Stimulated activated CD8-positive, alpha-beta memory T cell treated with anti-CD3 and anti-CD28 coated beads, Interleukin-4, amount 100 ng/mL, for 4 hours (primary cell): ENCODE measurements at places on chromosomes 5 and 9.
A peak's percentile ranks its signal among the peaks of the same experiment; 100 is the strongest.

DNA sequence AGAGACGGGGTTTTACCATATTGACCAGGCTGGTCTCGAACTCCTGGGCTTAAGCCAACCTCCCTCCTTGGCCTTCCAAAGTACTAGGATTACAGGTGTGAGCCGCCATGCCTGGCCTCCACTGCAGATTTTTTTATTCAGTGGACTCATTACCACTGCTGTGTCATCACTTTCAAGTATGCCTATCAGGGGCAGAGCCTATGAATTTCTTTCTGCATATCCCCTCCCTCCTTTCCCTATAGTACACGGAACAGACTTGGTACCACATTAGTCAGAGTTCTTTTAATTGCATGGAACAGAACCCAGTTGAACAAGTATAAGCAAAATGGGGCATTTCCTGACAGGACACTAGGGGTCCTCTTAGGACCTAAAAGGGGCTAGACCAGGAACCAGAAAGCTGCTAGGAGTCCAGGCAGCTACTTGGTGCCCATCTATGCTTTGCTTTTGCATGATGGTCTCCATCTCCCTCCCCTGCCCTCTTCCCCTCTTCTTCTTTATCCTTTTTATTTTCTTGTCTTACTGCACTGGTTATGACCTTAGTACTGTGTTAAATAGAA lies 5.8 kb downstream of the BSPRY start:
- no peak for DNase-seq

DNA sequence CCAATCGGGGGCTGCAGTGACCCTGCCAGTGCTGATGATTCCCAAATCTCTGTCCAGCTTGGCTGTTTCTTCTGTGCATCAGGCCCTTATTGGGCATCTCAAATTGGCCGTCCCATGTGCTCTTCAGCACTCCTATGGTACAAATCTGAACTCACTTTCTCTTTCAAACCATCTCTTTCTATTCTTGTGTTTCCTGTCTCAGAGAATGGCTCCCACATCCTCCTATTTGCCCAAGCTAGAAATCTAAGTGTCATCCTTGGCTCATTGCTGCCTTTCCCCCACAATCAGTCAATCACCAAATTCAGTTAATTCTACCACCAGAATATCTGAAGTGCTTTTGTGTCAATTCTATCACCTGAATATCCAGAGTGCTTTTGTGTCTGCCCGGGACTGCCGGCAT lies 336.6 kb downstream of the CWC27 start:
- DNase-seq, result no peak

- no peak for DNase-seq
Observed at GRCh38 chr5:73726071-73726470, 100.1 kb downstream of the ARHGEF28 start.

DNA sequence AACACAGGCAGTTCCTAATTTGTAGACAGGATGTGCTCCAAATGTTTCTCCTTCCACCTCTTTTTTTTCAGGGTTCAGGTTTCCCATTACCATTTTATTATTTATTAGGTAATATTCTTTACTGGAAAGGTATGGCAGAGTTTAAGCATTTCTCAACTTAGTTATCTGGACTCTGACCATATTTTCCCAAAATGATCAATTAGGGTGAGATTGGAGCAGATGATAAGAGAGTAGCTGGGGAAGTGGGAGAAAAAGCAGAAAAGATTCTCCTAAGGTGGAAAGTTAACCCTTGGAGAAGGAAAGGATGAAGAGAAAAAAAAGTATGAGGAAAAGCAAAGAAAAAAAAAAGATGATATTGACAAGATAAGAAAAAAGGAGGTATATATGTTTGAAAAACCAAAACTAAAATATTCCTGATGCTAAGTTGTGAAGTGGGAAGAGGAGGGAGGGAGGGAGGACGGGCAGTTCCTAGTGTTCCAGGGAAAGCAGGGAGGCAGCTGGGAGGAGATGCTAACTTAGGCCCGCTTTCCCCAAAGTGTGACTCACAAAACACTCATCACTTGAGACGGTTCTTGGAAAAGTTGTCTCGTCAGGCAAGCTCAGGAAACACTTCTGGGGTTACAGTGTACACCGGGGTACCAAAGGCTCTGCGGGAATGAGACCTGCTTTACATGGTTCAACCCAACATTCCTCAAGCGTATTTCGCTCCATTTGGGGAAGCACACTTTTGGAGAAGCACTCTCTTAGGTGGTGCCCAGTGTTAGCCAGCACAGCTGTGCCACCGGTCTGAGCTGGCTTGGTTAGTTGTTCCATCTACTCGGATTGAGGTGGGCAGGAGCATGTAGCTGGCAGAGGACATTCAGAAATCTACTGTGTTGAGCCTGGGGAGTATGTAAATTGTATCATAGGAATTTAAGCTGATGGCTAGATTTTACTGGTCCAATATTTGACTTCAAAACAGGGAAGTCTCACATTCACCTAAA lies 35.1 kb downstream of the B4GALT1 start:
- DNase-seq, result no peak

GRCh38 chr9:133959171-133959570 lies 33.0 kb downstream of the VAV2 start:
- DNase-seq, result no peak

GRCh38 chr9:130186051-130186450 lies 13.8 kb downstream of the NCS1 start:
- no peak for DNase-seq

DNA sequence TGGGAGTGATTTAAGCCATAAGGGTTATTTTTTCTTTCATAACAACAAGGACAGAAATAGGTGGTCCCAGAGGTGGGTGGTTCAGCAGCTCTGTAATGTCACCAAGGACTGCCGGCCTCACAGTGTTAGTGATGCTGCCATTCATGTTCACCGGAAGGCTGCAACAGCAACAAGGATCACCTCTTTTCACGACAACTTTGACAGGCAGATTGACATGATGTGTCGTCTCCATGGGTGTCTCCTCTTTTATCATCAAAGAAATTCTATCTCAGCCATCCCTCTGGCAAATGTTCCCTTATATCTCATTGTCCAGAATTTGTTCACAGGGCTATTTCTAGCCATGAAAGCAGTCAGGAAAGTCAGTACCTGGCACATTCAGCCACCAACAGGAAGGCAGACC lies 231.5 kb downstream of the SH3GL2 start:
- DNase-seq, result no peak

- DNase-seq, result no peak
Observed at GRCh38 chr5:160692271-160692670, 159.7 kb downstream of the ATP10B start.

DNA sequence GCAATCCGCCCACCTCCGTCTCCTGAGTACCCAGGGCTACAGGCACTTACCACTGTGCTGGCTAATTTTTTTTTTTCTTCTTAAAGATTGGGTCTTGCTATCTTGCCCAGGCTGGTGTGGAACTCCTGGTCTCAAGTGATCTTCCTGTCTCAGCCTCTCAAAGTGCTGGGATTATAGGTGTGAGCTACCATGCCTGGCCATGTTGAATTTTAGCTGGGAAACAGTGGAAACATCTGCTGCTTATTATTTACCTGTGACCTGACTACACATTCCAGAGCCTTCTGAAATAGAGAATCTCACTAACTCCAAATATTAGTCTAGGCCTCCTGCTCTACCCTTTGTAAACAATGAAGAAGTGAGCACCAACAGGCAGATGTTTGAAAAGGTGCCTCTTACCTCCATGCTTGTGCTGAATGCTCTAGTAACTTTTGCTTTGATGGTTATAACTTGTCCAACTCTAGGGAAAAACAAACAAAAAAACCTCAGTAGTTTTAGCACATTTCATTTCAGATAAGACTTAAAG lies 22.5 kb downstream of the ACOT12 start:
- no peak for DNase-seq

DNA sequence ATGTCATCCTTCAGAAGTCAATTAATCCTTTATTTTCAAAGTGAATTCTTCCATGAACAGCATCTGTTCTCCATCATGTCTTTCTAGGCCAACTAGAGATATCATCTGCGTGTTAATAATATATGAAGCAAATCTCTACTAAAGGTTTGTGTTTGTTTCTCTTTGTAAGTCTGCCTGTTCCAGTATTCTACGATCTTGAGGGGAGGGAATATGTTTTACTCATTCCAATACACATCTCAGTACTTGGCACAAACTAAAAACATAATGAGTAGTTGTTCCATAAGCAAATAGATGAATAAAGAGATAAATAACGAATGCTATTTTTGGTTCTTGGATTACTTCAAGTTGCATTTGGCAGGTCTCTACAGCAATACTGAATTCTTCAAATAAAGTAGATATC lies 470.7 kb upstream of the GRIN3A start:
- no peak for DNase-seq

GRCh38 chr5:43037636-43038495 lies 2.3 kb downstream of the ANXA2R start:
- no peak for DNase-seq

- DNase-seq, result no peak
Observed at GRCh38 chr5:77973253-77973609, 197.1 kb upstream of the TBCA start.

DNA sequence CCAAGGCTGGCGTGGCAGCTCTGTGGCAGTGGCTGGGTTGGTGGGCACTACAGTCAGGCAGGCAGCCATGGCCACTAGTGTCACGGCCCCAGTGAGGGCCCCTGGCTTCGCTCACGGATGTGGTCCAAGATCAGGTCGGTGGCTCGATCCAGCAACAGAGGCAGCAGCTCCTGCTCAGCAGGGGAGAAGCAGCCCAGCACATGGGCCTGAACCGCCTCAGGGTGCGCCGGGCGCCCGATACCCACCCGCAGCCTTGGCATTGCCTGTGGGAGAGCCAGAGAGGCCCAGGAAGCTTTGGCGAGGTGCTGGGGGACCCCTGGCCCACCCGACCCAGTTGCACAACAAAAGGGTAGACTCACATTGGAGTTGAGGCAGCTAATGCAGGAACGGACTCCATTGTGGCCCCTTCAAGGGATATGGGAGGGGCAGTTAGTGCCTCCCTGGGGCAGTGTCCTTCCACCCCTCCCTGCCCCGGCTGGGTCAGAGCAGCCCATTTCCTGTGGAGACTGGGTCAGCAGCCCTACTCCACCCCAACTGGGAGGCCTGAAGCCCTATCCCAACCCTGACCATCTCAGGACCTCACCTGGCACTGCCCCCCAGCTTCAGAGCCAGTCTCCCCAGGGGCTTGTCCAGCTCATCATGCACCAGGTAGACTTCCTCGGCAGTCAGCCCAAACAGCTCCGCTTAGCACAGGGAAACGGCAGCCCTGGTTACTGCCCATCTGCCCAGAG lies 1.3 kb downstream of the PTRH1 start:
- DNase-seq, result no peak

GRCh38 chr9:33372900-33373299 lies 29.5 kb downstream of the AQP7 start:
- DNase-seq, result no peak

GRCh38 chr5:67536866-67537265 lies 340.3 kb upstream of the CD180 start:
- no peak for DNase-seq

DNA sequence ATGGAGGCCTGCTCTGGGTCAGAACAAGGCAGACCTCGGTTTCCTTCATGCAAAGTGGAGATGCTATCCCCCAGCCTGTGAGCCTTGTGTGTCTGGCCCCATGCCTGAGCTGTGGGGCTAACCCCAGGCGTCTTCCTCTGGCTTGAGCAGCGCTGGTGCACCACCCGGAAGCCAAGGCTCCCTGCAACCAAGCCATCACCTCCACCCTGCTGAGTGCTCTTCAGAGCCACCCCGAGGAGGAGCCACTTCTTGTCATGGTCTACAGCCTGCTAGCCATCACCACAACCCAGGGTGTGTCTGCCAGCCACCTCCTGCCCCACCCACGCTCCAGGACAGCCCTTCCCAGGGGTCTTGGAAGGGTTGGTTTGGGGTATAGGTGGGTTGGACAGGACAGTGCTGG lies 16.2 kb downstream of the REXO4 start:
- no peak for DNase-seq

GRCh38 chr9:123217128-123217654 lies 51.2 kb downstream of the STRBP start:
- DNase-seq, result no peak

- no peak for DNase-seq
Observed at GRCh38 chr5:53503562-53504218, 23.3 kb downstream of the FST start.

DNA sequence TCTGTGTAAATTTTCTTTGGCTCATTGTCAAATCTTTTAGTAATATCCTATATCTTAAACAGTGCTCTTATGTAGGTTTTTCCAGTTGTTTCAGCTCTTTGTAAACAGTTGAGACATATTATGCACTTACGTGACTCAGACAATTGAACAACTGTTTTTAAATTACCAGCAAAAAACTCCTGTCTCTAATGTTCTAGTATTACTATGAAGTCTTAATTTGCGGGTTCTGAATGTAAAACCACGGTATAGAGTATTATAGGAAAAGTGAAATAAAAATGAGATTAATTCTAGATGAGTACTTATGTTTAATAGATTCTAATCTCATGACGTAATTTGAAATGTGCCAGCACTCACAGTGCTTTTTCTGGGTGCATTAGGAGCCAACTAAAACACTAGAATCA lies 136.0 kb downstream of the GDNF start:
- DNase-seq, result no peak

GRCh38 chr5:175444060-175444904 lies at the start of gene DRD1:
TSS of gene DRD1 (minus strand) at chr5:175444182. CDS start at chr5:175443099, 1,083 bp downstream.
- peak; percentile 8 for DNase-seq

- DNase-seq, result no peak
Observed at GRCh38 chr5:83001796-83002381, 75.3 kb downstream of the TMEM167A start.

DNA sequence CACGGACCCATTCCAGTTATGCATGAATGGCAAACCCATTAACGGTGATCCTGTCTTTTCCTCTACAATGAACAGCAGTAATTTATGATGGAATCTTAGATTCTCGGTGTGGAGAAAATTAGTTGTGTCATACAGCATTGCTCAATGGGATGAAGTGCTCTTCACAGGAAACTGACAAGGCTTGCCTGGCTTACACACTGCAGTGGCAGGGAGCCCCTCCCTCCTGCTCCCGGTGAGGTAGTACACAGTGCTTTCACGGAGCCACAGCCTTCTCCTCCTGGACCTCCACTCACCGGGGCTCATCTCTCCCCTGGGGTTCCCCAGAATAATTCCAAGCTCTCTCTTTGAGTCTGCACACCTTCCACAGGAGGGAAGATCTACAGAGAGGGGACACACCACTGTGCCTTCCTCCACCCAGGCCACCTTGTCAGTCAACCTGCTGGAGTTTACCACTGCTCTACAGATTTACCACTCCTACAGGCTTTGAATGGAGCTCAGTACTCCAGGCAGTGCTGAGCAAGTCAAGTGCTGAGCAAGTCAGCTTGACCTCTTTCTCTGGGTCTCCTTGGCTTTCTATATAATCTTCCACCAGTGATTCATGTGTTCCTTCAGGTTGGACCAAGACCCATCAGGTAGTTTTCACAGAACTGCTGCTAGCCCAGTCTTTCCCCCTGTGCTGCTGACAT lies 59.1 kb upstream of the TBC1D2 start:
- no peak for DNase-seq
